ENCODE measurements at places on chromosomes 4 and X. TPM values are rescaled to one million over a fixed set of nuclear protein-coding genes. Genes with fewer than 3 reads are reported as not detected.

Gene AMOT
- 10.9 TPM for total RNA-seq

Gene RBMXL3
- not detected for total RNA-seq

DNA sequence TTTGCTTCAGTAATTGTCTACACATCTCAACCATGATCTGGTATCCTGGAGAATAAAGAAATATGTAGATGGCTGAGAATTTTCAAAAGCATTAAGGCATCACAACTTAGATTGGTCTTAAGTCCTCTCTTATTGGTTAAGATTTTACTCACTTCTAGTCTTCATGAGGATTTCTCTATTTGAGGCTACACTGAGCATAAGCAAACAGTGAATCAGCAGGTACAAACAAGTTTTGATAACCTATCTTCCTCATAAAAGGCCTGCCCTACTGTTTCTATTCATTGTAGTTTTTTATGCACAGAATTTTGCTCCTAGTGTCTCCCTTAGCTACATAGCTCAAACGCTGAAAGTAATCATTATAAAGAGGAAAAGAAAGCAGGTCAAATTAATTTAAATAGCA lies 460.7 kb upstream of the RPS6KA3 start:
- DNase-seq, result no peak

DNA sequence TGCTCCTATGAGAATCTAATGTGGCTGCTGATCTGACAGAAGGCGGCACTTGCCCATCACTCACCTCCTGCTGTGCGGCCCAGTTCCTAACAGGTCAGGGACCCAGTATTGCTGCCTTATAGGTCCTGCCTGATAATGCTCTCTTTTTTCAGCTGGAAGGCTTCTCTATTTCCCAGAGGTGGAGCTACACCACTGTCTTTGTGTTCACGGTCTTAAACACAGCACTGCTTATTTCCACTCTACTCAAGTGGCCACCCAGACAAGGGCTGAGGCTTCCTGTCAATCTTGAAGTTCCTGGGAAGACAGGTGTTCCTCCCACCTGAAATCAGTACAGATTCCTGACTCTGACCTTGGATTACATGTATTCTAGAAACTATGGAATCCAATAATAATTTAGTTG lies 270.6 kb downstream of the NR3C2 start:
- DNase-seq, result no peak

GRCh38 chr4:8846826-8847225 lies 24.8 kb downstream of the HMX1 start:
- DNase-seq, result no peak

Gene NALF2
- 0.13 TPM for total RNA-seq

GRCh38 chr4:55546506-55546755 lies 278 bp downstream of the CLOCK start:
- DNase-seq, result no peak

Gene RPA4
- 0.89 TPM for total RNA-seq

DNA sequence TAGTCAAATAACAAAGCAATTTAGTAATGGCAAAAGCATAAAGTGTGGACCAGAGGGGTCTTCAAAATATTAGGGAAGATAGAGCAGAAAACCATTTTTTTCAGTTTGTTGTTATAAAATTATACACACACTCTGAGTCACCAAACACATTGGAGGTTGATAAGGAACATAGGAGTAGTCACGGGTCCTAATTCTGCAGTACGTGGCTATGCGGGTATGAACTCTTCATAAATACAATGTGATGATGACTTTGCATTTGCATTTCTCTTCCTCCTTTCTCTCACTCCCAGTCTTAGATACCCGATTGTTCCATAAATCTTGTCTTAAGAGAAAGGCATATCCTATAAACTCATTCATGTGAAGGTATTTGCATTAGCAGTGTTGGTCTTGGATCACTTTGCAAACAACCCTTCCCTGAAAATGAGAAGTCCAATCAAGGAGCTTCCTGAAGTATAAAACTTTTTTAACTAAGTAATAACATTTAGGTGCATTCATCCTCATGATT lies 223.6 kb downstream of the PALLD start:
- DNase-seq, result no peak

GRCh38 chr4:42626629-42627146 lies 30.2 kb downstream of the ATP8A1 start:
- no peak for DNase-seq

DNA sequence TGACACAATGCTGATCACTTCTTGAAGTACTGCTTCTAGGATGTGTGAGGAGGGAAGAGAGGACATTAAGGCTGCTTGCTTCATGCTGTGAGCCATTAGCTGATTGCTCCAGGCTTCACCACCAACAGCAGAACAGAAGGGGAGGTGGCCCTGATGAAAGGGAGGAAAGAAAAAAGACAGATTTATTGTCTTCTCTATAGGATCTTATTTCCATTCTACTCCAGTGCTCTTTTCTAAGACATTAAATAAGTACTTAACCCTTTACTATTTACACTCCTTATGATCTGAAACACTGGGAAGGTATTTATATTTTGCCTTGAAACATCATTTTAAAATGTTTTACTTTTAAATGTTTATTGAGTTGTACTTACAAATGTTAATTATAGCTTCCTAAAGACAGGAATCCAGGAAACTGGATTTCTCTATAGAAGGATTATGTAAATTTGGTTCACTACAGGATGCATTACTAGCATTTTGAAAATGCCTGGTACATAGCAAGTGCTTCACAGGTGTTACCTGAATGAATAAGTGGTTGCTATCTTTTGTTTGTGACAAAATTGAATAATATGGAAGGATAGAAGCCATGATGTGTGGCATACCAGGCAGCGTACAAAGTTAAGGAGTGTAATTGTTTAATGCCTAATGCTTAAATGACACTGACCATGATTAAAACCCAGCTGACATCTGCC lies 680.9 kb upstream of the ATOH1 start:
- no peak for DNase-seq

- peak; percentile 35 for DNase-seq
Observed at GRCh38 chr4:165864271-165864670, 8.8 kb upstream of the TLL1 start.

DNA sequence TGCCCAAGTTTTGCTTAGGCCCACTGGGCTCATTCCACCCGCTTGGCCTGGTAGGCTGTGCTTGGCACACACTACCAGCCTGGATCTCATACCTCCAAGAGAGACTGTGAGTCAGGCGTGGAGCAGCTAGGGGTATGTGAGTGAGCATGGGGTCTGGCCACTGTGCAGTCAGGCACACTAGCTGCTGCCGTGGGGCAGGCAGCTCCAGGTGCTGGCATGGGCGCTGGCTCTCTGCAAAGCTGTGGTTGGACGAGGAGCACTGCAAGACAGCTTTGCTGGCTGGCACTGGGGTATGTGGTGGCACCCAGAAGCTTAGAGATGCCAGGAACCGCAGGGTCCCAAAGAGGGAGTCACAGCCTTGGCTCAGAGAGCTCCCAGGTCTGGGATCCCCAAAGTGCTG lies 377.8 kb downstream of the KCTD8 start:
- no peak for DNase-seq

DNA sequence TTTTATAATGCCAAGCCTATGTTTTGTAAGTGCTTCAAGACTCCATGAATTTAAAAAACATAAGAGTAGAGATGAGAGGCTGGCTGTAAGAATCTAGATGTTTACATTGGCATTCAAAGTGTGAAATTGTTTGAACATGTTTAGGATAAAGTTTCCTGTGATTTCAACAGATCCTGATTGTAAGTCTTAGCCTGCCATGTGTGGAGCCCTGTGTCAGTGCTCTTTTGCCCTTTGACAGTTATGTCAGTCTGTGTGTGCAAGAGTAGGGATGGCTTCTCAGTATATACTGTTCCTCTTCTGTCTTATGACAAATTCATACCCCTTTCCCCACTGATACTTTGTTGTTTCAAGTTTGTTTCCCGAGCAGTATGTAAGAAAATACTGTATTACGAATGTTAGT lies 68.2 kb downstream of the USP9X start:
- DNase-seq, result peak; percentile 45

Gene ADH1B
- total RNA-seq, result 0.13 TPM

Gene CT45A1
- not detected for total RNA-seq

GRCh38 chrX:132638313-132638712 lies 149.5 kb upstream of the MBNL3 start:
- DNase-seq, result no peak

Gene MBTPS2
- total RNA-seq, result 3.9 TPM

Measured in dermis microvascular lymphatic vessel endothelial cell (primary cell).